ENCODE measurements at places on chromosomes 4 and X. TPM values are rescaled to one million over a fixed set of nuclear protein-coding genes. Genes with fewer than 3 reads are reported as not detected.

The SUPT20HL2 gene
- not detected for total RNA-seq

The HHIP gene
- under 0.01 TPM for total RNA-seq

The ARX gene
- total RNA-seq: not detected

The IBSP gene
- total RNA-seq: not detected

The SLC25A14 gene
- 8.0 TPM for total RNA-seq

The MAGEB16 gene
- total RNA-seq: not detected
